NCI-H1048 (cell line): ENCODE measurements at places on chromosomes 6 and 20.

- DNase-seq, result no peak
Observed at GRCh38 chr20:46230801-46231282, 77.5 kb downstream of the CDH22 start.

DNA sequence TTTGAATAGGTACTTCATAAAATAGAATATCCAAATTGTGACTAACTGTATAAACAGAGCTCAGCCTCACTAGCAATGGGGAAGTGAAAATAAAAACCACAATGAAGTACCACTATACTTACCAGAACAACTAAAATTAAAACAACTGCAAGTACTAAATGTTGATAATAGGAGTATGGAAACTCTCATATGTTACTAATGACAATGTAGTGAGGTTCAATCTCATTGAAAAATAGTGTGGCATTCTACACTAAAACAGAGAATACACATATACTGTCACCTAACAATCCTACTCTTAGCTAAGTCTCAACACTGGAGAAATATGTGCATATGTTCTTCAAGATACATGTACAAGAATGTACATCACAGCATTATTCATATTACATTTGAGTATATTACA lies 132.0 kb upstream of the CARMIL1 start:
- DNase-seq, result no peak

DNA sequence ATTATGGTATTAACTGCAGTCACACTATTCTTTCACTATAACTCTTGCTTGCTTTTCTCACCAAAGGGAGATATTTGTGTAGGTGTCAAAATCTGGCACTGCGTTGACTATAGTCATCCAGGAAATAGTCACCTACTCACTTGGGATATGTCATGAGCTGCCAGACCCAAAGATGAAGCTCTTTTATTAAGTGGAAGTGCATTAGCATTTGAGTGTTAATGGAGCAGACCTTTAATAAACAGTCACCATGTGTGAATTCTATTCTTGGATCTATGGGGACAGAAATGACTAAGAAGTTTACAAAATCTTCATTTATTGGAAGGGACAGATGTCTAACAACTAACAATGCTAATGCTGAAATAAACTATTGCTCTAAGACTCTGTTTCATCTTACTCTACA lies 130.1 kb upstream of the NEDD9 start:
- DNase-seq, result no peak

- no peak for DNase-seq
Observed at GRCh38 chr6:120874422-120874821, 459.9 kb downstream of the TBC1D32 start.

GRCh38 chr6:56794421-56794820 lies 151.7 kb upstream of the DST start:
- no peak for DNase-seq
